ENCODE measurements at places on chromosomes 11 and 22. TPM values are rescaled to one million over a fixed set of nuclear protein-coding genes. Genes with fewer than 3 reads are reported as not detected.

Gene ANGPTL5
- not detected for total RNA-seq

Gene NPAS4
- 1.3 TPM for total RNA-seq

Gene HEPHL1
- total RNA-seq: not detected

Gene APOBEC3G
- 7.0 TPM for total RNA-seq

Gene CBLIF
- total RNA-seq: not detected

DNA sequence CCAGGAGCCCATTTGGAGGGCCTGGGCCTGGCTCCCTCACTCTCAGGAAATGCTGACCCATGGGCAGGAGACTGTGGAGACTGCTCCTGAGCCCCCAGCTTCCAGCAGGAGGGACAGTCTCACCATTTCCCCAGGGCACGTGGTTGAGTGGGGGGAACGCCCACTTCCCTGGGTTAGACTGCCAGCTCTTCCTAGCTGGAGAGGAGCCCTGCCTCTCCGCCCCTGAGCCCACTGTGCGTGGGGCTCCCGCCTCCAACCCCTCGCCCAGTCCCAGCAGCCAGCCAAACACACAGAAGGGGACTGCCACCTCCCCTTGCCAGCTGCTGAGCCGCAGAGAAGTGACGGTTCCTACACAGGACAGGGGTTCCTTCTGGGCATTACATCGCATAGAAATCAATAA lies 37.1 kb downstream of the CDKN1C start:
- no peaks in the 10 kb centered on the region for H3K36me3 ChIP-seq
- DNase-seq: no peak
- no peak overlapping the region for H3K4me3 ChIP-seq
- 0 out of 2 replicates have a peak, but pooled peaks cover 3% of the 10 kb centered on the region for H3K4me1 ChIP-seq
- H3K27ac ChIP-seq: no peak overlapping the region
- peaks cover under 1% of the 10 kb centered on the region for H3K27me3 ChIP-seq

DNA sequence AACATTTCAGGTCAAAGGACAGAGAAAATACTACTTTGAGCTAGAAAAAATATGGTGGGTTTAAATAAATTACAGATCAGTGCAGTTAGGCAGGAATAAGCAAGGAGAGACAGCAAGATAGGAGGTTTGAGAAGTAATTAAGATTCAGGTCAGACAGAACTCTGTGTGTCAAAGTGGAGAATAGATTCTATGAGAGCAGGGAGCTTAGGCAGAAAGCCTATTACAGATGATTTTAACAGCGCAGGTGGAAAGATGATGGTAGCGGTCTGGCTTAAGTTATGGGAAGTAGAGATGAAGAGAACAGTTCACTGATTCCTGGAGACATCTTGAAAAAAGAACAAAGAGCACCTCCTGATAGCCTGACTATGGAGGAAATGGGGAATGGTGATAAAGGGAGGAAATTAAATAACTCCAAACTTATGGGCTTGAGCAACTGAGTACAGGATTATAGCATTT lies 106.0 kb downstream of the APIP start:
- H3K4me1 ChIP-seq: no peaks in the 10 kb centered on the region
- H3K27ac ChIP-seq: no peak overlapping the region
- H3K36me3 ChIP-seq: no peaks in the 10 kb centered on the region
- DNase-seq: no peak
- H3K4me3 ChIP-seq: no peak overlapping the region

DNA sequence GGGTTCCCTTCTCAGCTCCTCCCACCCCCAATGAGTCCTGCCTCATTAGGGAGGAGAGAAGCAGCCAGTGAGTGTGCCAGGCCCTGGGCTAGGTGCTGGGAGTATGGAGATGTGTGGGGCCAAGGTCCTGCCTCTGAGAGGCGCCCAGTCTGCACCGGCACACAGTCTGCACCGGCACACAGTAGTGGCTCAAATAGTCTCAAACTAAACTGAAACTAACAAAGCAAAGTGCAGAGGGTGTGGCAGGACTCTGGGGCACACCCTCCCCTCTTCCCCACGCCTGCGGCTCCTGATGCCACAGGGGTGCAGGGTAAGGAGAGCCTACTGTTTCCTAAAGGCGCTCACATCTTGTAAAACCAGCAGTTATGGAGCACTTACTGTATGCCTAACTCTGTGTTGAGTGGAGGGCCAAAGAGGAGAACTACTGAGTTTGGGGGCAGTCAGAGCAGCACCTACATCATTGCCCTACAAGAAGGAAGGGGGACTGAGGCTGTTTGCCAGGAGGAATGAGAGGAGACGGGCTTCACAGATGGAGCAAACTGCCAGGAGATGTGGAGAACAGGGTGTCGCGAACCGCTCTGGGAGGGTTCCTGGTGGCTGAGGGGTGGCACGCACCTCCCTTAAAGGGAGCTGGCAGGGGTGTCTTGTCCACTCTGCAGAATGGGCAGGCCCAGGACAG lies 939 bp upstream of the SH3BP1 start:
- peak overlapping the region; percentile 52 for H3K4me3 ChIP-seq
- H3K27me3 ChIP-seq: no peaks in the 10 kb centered on the region
- H3K36me3 ChIP-seq: peaks cover 12% of the 10 kb centered on the region
- H3K4me1 ChIP-seq: peaks cover 37% of the 10 kb centered on the region
- DNase-seq: no peak
- no peak overlapping the region for H3K27ac ChIP-seq

GRCh38 chr11:109443052-109443451 lies 21.1 kb downstream of the C11orf87 start:
- no peaks in the 10 kb centered on the region for H3K4me1 ChIP-seq
- no peak overlapping the region for H3K27ac ChIP-seq
- no peaks in the 10 kb centered on the region for H3K27me3 ChIP-seq

DNA sequence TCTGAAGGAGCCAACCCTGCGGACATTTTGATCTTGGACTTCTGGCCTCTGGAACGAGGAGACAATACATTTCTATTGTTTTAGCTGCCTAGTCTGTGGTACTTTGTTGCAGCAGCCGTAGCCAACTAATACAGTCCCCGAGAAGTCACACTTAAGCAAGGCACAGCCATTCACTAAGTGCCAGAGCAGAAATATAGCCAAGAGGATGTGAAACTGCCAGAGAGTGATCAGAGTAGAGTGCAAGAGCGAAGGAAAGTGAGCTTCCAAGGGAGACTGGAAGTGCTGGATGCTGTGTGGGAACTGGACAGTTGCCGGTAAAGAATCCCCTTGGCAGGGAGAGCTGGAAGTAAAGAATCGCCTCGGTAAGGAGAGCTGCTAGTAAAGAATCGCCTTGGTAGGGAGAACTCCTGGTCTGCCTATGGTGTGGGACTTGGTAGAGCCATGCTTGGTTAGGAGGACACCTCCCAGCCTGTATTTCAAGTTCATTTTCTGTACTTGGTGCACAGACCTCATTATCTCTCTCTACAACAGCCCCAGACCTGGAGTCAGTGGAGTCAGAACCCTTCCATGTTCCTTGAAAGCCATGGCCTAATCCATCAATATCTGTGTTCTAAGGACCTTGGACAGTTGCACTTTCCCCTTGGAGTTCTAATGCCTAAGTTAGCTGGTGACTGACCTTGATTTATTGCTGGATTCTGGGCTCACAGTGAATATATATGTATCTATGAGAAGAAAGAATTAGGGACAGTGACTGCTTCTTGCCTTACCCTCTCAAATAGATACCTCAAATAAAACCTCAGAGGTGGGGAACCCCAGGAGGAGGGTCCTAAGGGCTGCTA lies 162.1 kb downstream of the LDLRAD3 start:
- H3K4me3 ChIP-seq: no peak overlapping the region
- H3K27ac ChIP-seq: no peak overlapping the region
- H3K27me3 ChIP-seq: no peaks in the 10 kb centered on the region

DNA sequence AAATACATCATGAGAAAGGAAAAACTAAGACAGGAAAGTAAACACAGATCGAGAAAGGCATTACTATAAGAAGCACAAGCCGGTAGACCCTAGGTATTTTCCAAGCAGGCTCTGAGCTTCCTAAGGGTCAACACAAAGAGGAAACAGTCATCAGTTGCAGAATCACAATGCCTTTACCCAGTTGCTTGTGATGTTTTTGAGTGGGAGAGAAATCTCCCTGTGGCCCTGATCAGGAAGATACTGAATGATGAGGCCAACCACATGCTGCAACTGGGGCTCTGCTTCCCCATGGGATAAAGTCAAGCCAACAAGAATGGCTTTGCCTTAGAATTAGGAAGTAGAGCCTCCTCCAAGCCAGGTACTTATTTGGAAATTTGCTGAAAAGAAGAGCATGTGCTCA lies 132.6 kb downstream of the MICAL2 start:
- H3K36me3 ChIP-seq: peaks cover 39% of the 10 kb centered on the region
- H3K4me1 ChIP-seq: no peaks in the 10 kb centered on the region
- no peak overlapping the region for H3K4me3 ChIP-seq

DNA sequence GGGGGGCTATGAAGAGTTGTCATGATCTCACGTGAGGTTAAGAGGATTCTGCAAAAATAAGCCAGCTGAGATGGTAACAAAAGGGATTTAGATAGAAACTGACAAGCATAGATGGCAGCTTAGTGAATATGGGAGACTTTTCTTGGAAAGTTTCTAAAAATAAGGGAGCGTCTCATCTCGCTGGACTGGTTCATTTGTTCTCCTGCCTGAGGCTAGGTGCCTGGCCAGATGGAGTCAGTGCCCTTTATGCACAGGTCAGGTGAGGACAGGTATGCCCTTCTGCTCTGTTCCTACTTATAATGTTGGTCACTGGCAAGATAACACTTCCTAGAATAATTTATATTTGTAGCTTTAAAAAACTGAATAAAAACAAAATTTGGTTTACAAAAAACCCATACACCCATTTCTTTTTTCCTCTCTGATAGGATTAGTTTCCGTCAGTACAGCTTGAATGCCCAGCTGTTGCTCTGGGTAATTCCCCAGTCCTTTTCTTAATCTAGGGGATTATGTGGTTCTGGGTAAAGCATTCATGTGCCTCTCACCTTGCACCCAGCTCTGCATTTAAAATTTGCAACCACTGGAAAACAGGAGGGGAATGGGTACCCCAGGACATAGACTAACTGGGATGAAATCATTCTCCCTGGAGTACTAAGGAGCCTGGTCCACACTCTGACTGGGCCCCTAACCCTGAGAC lies 90.0 kb downstream of the AMOTL1 start:
- no peaks in the 10 kb centered on the region for H3K36me3 ChIP-seq
- DNase-seq: no peak
- H3K4me3 ChIP-seq: no peak overlapping the region
- H3K4me1 ChIP-seq: no peaks in the 10 kb centered on the region
- H3K27ac ChIP-seq: no peak overlapping the region

- H3K4me3 ChIP-seq: no peak overlapping the region
- no peak for DNase-seq
- no peaks in the 10 kb centered on the region for H3K27me3 ChIP-seq
- no peaks in the 10 kb centered on the region for H3K4me1 ChIP-seq
- no peak overlapping the region for H3K27ac ChIP-seq
- H3K36me3 ChIP-seq: peaks cover 94% of the 10 kb centered on the region
Measured at GRCh38 chr22:19044381-19044780, 77.8 kb downstream of the DGCR2 start.

Data from SJSA1 (cell line).